ENCODE measurements at places on chromosomes 3 and 15.

- no peak for DNase-seq
These were observed 304.1 kb downstream of the RORA start for GRCh38 chr15:60924916-60925397.

- no peak for DNase-seq
These were observed 35.7 kb downstream of the FLNB start for GRCh38 chr3:58043933-58044332.

DNA sequence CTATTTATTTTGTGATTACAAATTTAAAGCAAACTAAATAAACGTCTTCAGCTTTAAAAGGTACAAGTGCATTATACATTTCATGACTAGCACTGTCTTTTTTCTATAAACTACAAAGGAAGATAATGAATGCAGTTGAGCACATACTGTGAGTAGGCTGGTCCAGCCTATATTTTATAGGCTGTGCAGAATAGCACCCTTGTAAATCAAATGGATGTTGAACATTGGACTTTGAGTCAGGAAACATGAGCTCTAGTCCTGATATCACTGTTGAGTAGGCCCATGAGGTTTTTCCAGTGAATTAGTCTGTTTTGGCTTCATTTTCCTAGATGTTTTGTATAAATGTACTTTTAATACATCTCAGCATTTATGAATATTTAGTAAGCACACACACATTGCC lies 447.3 kb upstream of the KCNMB2 start:
- no peak for DNase-seq

- no peak for DNase-seq
These were observed 891.9 kb downstream of the ROBO1 start for GRCh38 chr3:78875851-78876250.

- peak; percentile 78 for DNase-seq
These were observed 1.3 kb downstream of the ELL3 start for GRCh38 chr15:43775411-43775965.

DNA sequence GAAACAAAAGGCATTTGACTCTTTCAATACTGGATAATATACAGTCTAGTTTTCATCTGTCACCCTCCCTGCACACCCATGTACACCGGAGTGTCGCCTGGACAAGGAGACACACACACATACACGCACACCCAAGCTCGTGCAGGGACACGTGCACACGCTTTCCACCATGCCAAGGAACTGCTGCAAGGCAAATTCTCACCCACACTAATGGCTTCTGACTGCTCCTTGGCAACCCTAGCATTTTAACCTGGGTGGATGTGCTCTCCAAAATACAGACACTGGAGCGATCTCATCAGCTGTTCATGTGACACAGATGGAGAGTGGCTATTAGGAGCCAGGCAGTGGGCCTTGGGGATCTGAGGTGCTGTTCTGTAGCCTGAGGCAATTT lies 61.6 kb downstream of the MEIS2 start:
- DNase-seq, result no peak

- DNase-seq, result no peak
These were observed 14.2 kb downstream of the PDZRN3 start for GRCh38 chr3:73610493-73610892.

DNA sequence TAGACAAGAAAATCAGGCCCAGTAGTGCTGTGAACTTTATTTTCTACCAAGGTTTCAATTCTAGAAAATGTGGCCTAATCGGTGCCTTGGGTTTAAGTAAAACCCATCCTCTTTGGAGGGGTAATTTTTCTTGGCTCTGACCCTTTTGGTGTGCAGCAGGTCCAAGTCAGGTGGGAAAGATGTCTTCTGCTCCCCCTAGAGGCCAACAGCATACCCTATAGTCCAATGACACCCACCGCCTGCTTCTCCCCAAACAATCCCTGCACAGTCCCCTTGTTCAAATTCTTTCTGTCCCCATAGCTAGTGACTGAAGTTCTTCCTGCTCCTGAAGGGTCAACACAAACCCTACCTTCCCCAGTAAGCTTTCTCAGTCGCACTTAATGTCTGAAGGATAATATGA lies 261.8 kb upstream of the GOLGA6L4 start:
- DNase-seq, result no peak

- no peak for DNase-seq
These were observed 199.2 kb downstream of the CACNA2D3 start for GRCh38 chr3:54321520-54321919.

DNA sequence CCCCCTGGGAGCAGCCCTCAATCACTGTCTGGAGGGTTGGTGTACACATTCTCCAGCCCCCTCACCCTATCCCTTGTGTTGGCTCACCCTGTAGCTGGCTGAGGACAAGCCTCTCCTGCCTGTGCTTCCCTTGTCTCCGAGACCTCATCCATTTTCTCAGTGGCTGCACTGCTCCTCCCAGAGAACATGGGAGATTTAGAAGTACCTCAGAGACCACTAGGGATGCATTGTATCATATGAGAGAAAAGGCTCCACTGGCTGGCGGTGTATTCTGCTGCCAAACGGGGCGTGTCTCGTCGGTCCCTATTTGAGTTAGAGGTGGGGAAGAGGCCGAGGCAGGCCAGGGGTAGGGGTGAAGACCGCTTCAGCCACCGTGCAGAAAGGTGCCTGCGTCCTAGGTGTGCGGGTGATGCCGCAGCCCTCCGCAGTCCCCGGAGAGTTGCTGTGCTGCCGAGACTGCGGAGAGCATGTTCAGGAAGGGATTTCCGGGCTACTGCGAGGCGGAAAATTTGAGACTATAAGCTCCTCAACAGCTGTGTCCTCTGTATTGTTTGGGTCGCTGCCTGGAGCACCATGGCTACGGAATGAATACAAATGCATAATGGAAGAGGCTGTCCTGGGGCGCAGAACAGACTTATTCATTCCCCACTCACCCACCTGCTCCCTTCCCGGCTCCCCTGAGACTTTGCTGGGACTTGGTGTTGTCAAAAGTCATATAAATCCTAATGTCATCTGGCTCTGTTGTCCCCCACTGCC lies 43.8 kb downstream of the SPSB4 start:
- DNase-seq, result no peak

GRCh38 chr3:129233538-129233937 lies 15.9 kb upstream of the COPG1 start:
- no peak for DNase-seq

- no peak for DNase-seq
These were observed 31.2 kb upstream of the MYO5C start for GRCh38 chr15:52326756-52327155.

DNA sequence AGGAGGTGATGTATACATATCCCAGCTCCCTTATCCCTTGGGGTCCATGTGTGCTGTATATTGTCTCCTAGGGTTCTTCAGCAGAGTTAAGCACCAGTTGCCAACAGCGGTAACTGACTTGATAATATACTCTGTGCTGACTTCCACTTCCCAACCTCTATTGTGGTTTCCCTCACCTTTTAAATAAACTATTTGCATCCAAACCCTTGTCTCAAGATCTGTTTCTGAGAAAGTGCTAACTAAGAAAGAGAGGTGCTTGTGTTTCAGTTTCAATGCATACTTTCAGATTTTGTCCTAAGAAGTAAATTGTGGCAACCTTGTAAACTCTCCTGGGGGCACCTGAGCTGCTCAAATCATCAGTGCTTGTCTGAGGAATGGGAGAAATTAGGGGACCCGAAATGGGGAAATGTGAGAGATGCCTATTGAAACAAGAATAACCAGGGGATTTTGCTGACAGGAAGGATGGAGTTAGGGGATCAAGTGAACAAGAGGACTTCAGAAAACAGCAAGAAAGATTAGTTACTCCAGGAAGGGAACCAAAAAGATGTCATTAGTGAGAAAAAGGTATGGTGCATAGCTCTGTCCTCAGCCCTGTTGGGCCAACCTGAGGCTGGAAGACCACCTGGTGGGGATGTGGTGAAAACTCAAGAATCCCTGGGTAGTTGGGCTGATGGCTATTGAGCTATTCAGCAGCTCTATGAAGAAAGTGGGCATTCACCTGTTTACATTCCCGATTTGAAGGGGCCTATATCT lies 50.9 kb upstream of the MRPL3 start:
- no peak for DNase-seq

GRCh38 chr3:128748557-128748956 lies 22.6 kb downstream of the RAB7A start:
- no peak for DNase-seq

GRCh38 chr15:46901001-46901400 lies 816.3 kb upstream of the SEMA6D start:
- no peak for DNase-seq

- DNase-seq, result no peak
These were observed 341.3 kb upstream of the THBS1 start for GRCh38 chr15:39239562-39239961.

- DNase-seq, result no peak
These were observed 64.5 kb downstream of the PCSK6 start for GRCh38 chr15:101424984-101425383.

DNA sequence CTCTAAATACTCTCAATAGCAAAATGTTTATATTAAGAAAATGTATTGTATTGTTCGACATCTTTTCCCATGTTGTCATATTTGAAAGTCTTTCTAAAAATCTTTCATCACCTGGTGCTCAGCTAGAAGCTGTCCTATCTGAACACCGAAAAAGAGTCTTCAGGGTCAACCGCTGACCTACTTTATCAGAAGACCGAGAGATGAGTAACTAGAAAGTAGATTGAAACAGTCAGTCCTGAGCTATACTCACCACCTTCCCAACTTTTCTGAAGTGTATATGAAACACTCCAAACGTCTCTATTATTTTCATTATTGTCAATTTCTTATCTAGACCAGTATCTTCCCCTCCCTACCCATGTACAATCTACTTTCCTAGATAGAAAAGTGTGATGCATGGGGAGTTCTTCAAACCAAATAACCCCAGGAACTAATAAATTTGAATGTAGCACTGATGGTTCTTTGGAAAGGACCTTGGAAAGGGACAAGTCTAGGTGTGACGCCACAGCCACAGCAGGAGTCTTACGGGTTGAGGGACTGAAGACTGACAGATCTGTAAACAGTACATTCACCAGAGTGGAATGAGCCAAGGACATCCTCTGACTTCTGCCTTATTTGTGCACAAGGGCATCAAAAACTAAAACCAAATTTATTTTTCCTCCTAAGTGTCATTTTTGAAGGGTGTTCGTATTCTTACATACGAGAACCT lies 58.6 kb downstream of the TMOD3 start:
- no peak for DNase-seq

- no peak for DNase-seq
These were observed 74.2 kb upstream of the PROK2 start for GRCh38 chr3:71859123-71859519.

Data from left lobe of liver (tissue), 2 donors.